ENCODE measurements at places on chromosomes 1 and 21. TPM values are rescaled to one million over a fixed set of nuclear protein-coding genes. Genes with fewer than 3 reads are reported as not detected.

Gene OR4F16
- not detected for total RNA-seq

Gene CD244
- not detected for total RNA-seq

Gene OR10J1
- not detected for total RNA-seq

Gene IL23R
- total RNA-seq, result not detected

Gene RPTN
- not detected for total RNA-seq

Gene GON4L
- 47.7 TPM for total RNA-seq

Gene ARHGEF16
- total RNA-seq, result 2.5 TPM

Gene PADI2
- 3.5 TPM for total RNA-seq

Gene KISS1
- not detected for total RNA-seq

Gene BACE2
- total RNA-seq, result 6.5 TPM

Gene NRIP1
- total RNA-seq, result 77.7 TPM

Gene PRR9
- not detected for total RNA-seq

Gene SLC6A17
- 42.0 TPM for total RNA-seq

Gene FGR
- 1.4 TPM for total RNA-seq

Gene INKA2
- 7.8 TPM for total RNA-seq

Gene XKR8
- total RNA-seq, result 2.8 TPM

Gene SPRTN
- total RNA-seq, result 18.5 TPM

Measured in diencephalon (tissue), 1 donor.